ENCODE measurements at places on chromosomes 1 and 21.

DNA sequence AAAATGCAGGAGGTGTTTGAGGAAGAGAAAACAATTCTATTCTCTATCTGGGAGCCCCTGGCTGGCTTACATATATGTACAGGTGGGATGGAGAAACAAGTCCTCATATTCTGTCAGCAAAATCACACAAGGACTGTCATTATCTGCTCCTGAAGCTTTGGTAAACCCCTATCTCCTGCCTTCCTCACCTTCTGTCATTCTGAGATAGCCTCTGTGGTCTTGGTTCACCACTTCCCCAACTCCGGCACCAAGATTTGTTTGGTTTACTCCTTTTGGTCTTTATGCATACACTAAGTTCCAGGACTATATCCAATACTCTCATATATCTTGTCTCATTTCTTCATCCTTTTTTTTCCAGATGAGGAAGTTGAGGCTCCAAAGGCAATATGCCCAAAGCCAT is 551.1 kb downstream of the PLPP3 start:
- DNase-seq, result no peak
- H3K27ac ChIP-seq, result no peak overlapping the region
- H3K4me1 ChIP-seq, result no peaks in the 10 kb centered on the region
- no peak overlapping the region for H3K4me3 ChIP-seq
- H3K27me3 ChIP-seq, result no peaks in the 10 kb centered on the region

DNA sequence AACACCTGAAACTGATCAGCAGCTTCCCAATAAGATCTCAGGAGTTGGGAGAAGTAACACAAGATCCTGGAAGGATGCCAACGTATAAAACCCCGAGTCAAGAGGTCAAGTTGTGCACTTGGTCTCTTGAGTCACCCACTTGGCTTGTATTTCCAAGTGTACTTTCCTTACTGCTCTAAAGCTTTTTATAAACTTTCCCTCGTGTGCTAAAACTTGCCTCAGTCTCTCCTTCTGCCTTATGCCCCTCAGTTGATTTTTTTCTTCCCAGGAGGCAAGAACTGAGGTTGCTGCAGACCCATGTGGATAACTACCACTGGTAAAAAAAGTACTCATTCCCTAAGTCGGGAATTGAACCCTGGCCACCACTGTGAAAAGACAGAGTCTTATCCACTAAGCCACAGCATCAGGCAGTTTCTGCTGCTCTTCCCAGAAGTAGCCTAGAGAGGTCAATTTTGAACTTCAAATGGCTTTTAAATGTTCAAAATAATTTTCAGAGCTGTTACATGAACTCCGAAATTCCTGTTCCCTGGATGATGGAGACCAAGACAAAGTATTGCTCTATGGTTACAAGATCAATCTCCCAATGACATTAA is 28.9 kb downstream of the ITLN2 start:
- DNase-seq, result no peak
- no peaks in the 10 kb centered on the region for H3K4me1 ChIP-seq
- peaks cover 5% of the 10 kb centered on the region for H3K27me3 ChIP-seq
- no peaks in the 10 kb centered on the region for H3K36me3 ChIP-seq
- H3K4me3 ChIP-seq, result no peak overlapping the region

DNA sequence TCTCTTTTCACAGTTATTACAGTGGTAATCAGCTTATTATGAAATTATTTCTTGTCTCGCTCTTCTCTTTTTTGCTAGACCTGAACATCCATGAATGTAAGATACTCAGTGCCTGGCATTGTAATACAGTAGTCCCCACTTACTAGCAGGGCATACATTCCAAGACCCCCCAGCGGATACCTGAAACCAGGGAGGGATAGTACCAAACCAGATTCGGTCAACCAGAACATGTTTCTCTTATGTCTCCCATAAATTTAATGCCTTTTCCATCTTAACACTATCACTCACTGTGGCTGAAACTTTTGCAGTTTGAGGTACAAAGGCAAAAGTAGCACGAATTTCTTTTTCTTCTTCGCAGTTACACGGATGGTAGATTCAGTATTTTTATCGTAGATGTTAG is 24.6 kb upstream of the B3GALT2 start:
- H3K27me3 ChIP-seq, result no peaks in the 10 kb centered on the region
- H3K4me3 ChIP-seq, result no peak overlapping the region
- no peak for DNase-seq

DNA sequence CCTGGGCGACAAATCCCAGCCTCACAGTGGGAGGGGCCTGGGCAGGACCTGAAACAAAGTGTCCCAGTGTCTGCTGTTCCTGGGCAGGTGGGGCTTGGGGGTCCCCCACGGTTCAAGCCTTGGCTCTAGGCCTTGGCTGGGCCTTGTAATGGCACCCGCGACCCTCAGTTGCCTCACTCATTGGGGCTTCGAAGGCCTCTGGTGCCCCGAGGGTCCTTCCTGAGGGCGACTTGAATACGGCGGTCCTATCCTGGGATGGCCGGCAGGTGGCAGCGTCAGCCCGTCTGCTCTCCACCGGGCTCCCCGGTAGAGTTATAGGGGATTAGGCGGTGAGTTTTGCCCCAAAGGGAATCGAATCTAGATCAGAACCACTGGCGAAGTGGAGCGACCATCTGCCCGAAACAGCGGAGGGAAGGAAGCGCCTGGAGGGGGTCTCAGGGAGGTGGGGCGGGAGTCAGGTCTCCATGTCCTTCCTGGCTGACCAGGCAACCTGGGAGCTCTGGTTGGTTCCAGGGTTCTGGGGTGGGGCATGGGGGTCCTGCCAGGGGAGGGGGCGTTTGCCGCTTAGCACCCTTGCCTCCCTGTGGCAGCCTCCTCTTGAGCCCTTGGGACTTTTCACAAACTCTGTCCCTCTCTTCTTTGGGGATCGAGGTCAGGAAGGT is 2.1 kb upstream of the PEX10 start:
- peak overlapping the region; percentile 58 for H3K27ac ChIP-seq
- no peaks in the 10 kb centered on the region for H3K27me3 ChIP-seq
- peaks cover 27% of the 10 kb centered on the region for H3K4me1 ChIP-seq
- H3K4me3 ChIP-seq, result peak overlapping the region; percentile 71

- H3K4me3 ChIP-seq, result no peak overlapping the region
- H3K36me3 ChIP-seq, result no peaks in the 10 kb centered on the region
- no peak for DNase-seq
- H3K27me3 ChIP-seq, result no peaks in the 10 kb centered on the region
- no peak overlapping the region for H3K27ac ChIP-seq
Measured at GRCh38 chr1:219587801-219588561, 24.9 kb downstream of the ZC3H11B start.

- DNase-seq, result no peak
- H3K4me3 ChIP-seq, result no peak overlapping the region
- no peak overlapping the region for H3K27ac ChIP-seq
- no peaks in the 10 kb centered on the region for H3K36me3 ChIP-seq
Measured at GRCh38 chr1:30768830-30769718, 11.5 kb upstream of the LAPTM5 start.

DNA sequence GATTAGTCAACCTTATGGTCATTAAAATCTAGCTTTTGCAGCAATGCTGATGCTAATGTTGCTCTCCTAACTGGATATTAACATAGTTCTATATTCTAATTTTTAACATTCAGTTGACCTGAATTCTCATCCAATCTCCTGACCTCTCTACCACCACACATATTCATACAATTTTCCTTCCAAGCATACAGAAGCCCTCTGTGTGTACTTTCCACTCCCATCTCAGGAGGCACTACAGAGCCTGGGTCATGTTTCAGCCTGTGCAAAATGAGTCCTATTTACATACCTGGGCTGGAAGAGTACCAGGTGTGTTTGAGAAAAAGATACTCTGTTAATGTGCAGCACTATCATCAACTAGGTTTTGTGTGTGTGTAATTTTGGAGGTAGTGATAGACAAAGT is 486.3 kb downstream of the NEGR1 start:
- H3K27me3 ChIP-seq, result no peaks in the 10 kb centered on the region
- H3K4me3 ChIP-seq, result no peak overlapping the region
- no peaks in the 10 kb centered on the region for H3K4me1 ChIP-seq
- no peaks in the 10 kb centered on the region for H3K36me3 ChIP-seq
- no peak overlapping the region for H3K27ac ChIP-seq

DNA sequence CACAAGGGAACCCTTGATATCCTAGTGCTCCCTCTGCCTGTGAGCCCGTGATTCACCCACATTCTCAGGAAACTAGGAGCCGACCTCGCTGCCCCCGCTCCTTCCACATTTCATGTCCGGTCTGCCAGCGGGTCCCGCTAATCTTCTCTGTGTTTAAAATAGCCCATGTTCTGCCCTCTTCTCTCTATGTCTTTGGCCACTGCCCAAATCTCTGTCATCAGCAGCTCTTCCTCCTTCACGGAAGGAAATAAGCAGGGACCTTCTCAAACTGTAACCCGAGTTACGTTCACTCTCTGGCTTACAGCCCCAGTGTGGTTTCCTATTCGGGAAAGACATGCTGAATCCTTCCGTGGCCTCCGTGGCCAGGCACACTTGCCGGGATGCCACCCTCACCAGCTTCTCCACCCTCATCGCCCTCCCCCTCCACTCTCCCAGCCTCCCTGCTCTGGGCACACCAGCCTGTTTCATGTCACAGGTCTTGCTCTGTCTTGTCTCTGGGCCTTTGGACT is 21.1 kb upstream of the UBXN10 start:
- H3K36me3 ChIP-seq, result peaks cover 2% of the 10 kb centered on the region
- no peak for DNase-seq
- H3K27me3 ChIP-seq, result peaks cover 10% of the 10 kb centered on the region
- H3K27ac ChIP-seq, result no peak overlapping the region
- H3K4me3 ChIP-seq, result no peak overlapping the region

DNA sequence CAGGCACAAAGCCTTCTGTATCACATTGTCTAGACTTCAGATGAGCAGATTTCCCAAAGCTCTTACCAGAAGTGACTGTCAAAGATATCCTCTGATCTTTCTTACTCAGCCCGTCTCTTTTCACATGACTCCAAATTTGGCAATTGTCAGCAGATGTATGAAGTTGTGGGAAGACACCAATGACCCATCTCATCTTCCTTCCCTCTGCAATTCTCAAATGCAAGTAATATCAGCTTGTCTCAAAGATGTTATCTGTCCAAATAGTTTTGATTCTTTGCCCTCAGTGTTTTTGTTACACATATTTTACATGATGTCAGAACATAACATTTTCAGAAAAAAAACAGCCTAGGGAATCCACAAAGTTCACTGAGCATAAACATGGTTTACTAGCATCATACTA is 45.1 kb upstream of the RGS2 start:
- DNase-seq, result no peak
- no peaks in the 10 kb centered on the region for H3K4me1 ChIP-seq
- no peaks in the 10 kb centered on the region for H3K36me3 ChIP-seq
- H3K27me3 ChIP-seq, result peaks cover 7% of the 10 kb centered on the region
